ENCODE measurements at places on chromosomes 2 and 18. TPM values are rescaled to one million over a fixed set of nuclear protein-coding genes. Genes with fewer than 3 reads are reported as not detected.

DNA sequence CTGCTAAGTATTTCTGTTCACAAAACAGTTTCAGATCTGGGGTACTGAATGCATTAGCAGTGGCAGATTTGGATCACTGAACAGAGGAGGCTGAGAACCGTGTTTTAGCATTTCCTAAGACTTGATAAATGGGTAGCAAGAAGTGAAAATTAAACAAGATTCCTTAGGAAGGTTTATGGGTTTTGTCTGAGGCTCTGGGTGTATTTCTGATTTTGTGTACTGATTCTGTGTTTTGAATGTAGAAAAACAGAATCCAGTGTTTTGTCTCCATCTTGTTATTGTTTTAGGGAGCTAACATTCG is 1.4 kb downstream of the FAM117B start:
- no peak for DNase-seq

NEU2 gene
- total RNA-seq: not detected

DNA sequence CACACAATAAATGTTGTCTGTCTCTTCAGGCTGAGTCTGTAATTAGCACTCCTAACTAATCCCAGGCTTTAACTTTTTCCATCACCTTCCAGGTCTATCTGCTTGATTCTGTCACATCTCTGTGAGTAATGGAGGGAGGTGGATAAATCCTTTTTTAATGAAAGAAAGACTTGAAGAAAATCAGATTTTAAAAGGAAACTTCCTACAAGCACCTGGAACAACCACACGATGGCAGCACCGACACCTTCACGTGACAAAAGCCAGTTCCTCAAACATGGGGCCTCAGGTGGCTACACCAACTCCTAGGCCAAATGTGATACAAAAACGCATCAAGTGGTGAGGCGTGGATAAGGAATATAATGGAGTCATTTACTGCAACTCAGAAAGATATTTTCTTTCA is 41.8 kb downstream of the TGFBRAP1 start:
- no peak for DNase-seq

CELF4 gene
- 92.9 TPM for total RNA-seq

OBSL1 gene
- total RNA-seq: 40.4 TPM

GRCh38 chr2:104938231-104938941 is 84.5 kb downstream of the POU3F3 start:
- no peak for DNase-seq

SYT4 gene
- total RNA-seq: 746 TPM

- DNase-seq: no peak
Observed at GRCh38 chr2:11998626-11999378, 252.4 kb downstream of the LPIN1 start.

GRCh38 chr2:200021449-200022114 is 66.2 kb downstream of the MAIP1 start:
- no peak for DNase-seq

GRCh38 chr2:133167223-133167622 is 401.0 kb downstream of the NCKAP5 start:
- no peak for DNase-seq

GRCh38 chr2:233000886-233001750 is 11.9 kb downstream of the NGEF start:
- DNase-seq: no peak

TSPYL6 gene
- total RNA-seq: not detected

DNA sequence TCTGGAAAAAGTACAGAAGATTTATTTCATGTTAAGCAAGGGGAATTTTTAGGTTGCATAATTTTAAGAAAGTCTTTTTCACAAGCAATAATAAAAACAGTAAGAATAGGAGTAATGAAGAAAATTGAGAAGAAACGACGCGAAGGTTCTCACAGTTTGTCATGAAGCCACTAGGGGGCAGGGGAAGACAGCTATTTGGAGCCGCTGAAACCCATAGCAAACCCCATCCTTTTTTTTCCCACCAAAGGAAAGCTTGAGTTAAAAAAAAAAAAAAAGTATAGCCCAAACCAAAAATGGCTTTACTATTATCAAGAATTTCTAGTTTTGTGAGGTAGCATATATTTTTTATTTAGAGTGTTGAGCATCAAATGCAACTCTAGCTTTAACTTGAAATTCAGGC is 300.9 kb downstream of the PHLPP1 start:
- DNase-seq: peak; percentile 63

GAREM1 gene
- total RNA-seq: 35.9 TPM

DNA sequence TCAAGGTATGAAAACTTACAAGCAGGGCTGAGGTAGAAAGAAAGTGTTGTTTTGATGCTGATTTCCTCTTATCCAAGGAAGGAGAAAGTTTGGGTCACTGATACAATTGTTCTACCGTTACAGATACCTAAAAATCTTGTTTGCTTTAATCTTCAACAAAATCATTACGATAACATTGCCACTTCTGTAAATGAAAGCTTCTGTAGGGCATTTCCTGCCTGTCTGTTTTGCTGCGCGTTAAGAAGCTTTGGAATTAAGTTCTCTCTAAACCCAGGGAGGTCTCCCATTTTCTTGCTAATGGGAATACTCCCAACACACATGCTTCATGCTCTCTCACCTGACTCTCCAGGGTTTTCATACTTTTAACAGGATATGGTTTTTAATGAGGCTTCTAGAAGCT is 258.5 kb downstream of the PTGR3 start:
- no peak for DNase-seq

DNA sequence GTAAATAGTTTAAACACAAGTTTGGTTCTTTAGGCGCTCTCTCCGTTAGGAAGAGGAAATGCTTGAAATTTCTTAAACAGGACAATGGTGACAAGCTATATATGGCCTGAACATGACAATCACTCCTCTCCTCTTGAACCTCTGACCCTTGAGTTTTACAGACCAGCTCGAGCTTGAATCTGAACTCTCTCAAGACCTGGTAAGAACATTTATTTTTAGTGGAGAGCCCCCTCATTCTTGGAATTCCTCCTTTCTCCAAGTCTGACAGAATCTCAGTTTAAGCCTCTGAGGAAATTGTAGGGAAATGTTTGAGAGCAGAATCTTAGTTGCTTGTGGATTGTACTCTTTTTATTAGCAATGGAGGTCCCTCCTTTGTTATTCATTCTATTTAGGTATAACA is 1293.6 kb upstream of the ZEB2 start:
- no peak for DNase-seq

GRCh38 chr18:75067996-75068645 is 140.8 kb downstream of the PTGR3 start:
- no peak for DNase-seq

DNA sequence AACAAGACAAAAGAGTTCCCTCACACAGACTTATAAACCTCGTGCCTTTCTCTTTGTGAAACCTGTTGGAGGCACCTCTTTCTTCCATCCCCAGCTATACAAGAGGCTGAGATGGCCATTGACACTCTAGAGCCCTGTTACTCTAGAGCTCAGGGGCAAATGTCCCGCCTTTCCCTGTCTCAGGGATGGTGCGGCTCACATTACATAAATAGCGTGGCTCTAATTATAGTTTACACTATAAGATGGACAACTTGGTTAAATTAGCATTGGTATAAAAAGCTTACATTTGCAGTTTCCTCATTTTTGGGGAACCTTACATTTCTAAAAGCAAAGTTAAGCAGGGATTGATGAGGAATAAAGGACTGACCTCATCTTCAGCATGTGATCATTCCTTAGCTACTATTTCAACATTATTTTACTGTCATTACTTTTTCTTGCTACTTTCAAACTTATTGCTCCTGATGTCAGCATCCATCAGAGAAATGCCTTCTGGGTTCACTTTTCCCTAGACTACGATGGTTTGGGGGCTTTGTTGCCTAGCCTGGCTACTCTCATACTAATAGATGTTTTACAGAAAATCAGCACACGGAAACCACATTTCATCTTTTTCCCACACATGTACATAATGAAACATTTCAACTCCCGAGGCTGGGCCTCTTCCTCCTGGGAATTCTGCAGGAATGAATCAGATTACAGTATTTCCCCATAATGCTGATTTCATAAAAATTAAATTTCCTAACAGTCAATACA is 40.4 kb downstream of the FTCDNL1 start:
- DNase-seq: no peak

GRCh38 chr2:98515250-98515991 is 70.8 kb downstream of the INPP4A start:
- DNase-seq: peak; percentile 42

CD8B gene
- not detected for total RNA-seq

- no peak for DNase-seq
Observed at GRCh38 chr2:200618590-200619021, 32.8 kb downstream of the AOX1 start.

GRCh38 chr2:27940090-27940671 is 49.7 kb downstream of the BABAM2 start:
- no peak for DNase-seq

GRCh38 chr2:240836781-240837467 is 16.9 kb upstream of the KIF1A start:
- DNase-seq: peak; percentile 62

DAW1 gene
- 1.2 TPM for total RNA-seq

CEBPZOS gene
- 22.8 TPM for total RNA-seq

DOK6 gene
- total RNA-seq: 68.1 TPM

DNA sequence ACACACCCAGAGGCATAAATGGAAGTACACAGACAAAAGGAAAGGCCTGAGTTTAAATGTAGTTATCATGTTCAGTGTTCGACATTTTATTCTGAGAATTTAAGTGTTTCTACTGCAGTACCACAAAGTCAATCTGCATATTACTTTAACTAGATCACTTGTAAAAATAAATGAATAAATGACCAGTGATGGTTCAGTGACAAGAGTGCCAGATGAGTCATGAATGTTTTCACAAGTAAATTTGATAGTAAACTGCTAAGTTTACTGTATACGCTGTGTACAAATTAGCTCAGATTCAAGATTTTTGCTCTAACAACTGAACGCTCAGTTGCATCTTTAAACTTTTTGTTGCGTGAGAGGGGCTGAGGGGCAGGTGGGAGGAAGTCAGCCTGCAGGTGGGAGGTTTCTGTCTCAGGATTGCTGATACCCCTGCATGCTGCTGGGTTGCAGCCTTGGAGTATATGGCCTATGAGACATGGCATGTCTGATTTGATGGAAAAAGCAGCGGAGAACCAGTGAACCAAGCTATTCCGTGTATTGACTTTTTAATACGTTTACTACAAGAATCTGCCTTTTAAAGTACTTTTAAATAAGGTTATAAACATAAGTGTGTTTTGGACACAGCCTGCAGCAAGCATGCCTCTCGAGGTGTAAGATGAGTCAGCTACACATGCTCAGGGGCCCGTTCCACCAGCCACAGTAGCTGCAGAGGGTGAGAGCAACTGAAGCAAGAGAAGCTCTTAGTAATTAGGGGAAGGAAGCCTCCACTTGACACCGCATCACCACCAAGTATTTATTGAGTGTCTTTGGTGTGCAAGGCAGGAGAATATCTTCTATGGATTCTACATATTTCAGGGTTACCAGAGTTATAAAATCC is 245.1 kb downstream of the NEDD4L start:
- DNase-seq: no peak

FAM124B gene
- 8.2 TPM for total RNA-seq

DNA sequence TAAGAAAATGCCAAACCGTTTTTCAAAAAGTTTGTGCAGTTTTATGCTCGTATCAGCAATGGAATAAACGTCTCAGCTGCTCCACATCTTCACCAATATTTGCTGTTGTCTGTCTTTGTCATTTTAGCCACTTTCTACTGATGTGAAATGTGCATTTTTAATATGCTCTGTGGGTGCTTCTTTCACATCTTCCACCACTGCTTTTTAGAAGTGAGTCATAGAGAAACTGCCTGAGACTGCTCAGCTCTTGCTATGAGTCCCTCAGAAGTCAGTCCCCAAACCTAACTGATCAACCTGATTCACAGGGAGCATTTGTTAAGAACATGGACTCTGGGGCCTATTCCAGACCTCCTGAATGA is 41.0 kb upstream of the EPC2 start:
- no peak for DNase-seq

NR4A2 gene
- total RNA-seq: 15.1 TPM

- no peak for DNase-seq
Observed at GRCh38 chr18:27404855-27405254, 219.7 kb upstream of the CHST9 start.

DNA sequence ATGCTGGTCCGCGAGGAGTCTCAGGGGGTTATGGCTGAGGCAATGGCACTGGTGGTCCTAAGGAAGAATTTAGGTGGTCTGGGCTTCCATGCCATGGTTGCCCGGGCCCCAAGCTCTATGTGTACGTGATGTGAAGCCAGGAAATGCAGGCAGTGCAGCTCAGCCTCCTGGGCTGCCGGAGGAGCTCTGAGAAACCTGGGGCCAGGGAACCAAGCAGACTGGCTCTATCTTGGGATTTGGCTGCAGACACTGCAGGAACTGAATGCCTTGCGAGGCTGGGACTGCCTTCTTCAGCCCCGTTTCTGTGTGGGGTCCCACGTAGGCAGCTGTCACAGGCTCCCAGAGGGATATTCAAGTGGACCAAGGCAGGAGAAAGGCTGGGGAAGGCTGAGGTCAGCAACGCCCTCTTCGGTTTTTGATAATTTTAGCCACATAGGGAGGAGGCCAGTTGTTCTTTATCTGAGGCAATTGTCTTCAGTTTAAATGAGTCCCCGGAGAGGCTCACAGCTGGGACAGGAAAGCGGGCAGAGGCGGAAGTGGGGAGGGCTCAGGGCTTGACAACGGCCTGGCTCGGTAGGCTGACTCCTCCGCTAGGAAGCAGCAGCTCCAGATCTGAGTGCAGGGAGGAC is 77.7 kb downstream of the RHOB start:
- DNase-seq: no peak

MPP4 gene
- total RNA-seq: under 0.01 TPM

DNA sequence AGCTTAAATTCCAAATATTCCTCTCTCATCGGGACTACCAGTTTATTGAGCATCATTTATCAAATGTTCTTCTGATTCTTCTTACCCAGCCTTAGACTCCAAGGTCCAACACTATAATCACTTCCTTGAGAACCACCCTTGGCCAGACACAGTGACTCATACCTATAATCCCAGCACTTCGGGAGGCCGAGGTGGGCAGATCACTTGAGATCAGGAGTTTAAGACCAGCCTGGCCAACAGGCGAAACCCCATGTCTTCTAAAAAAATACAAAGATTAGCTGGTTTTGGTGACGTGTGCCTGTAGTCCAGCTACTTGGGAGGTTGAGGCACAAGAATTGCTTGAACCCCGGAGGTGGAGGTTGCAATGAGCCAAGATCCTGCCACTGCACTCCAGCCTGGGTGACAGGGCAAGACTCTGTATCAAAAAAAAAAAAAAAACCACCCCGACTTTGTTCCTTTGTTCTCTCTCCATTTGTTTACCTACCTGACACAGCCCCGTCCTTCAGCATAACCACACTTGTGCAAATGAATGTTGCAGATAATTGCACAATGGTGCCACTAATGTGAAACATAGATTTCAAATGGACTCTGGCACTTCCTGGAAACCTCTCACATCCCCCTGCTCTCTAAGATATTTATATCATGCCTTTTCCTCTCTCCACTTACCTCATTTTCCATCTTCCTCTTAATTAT is 38.9 kb upstream of the LPIN2 start:
- DNase-seq: no peak

DNA sequence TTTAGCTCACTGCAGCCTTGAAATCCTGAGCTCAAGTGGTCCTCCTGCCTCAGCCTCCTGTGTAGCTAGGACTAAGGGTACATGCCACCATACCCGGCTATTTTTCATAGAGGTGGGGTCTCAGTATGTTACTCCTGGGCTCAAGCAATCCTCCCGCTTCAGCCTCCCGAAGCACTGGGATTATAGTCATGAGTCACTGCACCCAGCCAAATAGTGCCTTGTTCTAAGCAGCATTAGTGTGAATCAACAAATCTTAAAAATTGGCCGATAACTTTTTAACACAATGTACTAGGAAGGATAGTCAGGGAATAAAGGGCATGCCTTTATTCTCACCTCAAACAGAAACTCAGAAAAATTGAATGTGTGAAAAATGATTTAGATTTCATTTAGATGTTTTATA is 51.6 kb downstream of the XRCC5 start:
- no peak for DNase-seq

GRCh38 chr18:79608535-79608934 is 71.1 kb upstream of the CTDP1 start:
- no peak for DNase-seq

ACVR1C gene
- 5.7 TPM for total RNA-seq

SEMA4F gene
- 14.7 TPM for total RNA-seq
